ENCODE measurements at places on chromosomes 12 and 14.
A peak's percentile ranks its signal among the peaks of the same experiment; 100 is the strongest.

DNA sequence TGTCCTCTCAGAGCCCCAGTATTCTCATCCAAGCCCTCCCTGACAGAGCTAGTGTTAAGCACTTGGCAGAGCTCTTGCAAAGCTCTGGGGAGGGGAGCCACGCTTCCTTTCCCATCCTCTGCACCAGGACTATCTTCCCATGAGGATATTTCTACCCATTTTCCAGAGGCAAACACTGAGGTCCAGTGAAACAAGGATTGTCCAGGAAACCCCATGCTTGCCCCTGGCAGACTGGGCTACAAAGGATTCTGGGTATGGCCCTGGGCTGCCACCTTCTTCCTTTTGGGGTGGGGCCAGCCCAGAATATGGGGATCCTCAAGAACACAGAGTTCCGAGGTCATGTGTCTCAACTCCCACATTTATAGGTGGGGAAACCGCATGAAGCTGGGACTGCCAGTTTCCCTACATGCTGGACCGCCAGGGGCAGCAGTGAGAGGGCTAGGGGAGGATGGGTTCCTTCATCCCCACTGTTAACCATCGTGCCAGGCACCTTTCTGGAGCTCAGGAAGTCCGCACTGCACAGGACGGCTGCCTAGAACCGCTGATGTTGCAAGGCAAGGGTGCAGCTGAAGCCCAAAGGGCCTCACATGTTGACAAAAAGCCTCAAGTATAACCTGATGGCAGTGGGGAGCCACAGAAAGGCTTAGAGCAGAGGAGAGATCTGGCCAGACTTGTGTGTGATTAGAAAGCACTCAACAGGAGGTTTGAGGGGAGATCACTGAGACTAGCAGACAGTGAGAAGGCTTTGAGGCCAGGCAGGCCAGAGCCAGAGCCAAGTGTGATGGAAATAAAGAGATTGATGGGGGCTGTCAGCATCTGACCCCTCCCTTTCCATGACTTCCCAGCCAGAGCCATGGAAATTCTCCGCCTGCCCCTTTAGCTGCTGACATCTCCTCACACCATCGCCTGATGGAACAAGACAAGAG, 5.5 kb upstream of the CCDC85C start:
- peak; percentile 33 for DNase-seq

GRCh38 chr12:93139028-93139665, 210.1 kb upstream of the EEA1 start:
- DNase-seq, result no peak

GRCh38 chr12:2675776-2676175, 119.0 kb upstream of the FKBP4 start:
- no peak for DNase-seq

DNA sequence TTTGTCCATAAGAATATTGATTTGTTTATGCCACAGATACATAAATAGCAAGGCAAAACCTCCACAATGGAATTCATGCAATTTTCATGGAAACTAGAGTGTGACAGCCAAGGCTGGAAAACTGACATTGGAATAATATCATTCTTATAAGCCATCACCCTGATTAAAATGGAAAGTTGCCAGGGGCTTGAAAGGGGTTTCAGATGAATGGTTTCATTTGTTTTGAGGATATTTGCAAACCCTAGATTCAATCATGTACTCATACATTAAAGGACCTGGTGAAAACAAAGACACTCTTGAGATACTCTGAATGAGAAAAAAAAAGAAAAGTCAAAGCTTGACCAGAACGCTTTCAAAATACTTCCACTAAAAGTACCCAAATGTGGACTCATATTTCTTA, 205.7 kb downstream of the DIO2 start:
- DNase-seq, result no peak

DNA sequence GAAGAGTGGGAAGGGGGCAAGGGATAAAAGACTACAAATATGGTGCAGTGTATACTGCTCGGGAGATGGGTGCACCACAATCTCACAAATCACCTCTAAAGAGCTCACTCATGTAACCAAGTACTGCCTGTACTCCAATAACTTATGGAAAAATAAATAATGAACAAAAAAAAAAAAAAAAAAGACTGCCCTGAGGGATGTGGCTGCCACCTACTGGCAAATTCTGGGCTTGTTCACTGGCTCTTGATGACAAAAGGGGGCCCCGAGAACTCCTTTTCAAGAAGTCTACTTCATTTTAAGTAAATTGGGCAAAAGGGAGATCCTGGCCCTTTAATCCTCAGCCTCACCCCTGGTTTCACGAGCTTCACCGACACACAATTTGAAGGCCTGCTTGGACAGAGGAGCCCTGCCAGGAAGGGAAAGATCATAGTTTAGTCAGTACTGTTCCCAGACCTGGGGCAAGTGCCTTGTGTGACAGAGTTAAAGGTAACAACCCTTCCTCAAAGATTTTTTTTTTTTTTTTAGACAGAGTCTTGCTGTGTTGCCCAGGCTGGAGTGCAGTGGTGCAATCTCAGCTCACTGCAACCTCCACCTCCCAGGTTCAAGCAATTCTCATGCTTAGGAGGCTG, 26.1 kb upstream of the STAC3 start:
- peak; percentile 59 for DNase-seq

GRCh38 chr14:104191409-104191997, 53.1 kb downstream of the KIF26A start:
- DNase-seq, result no peak

DNA sequence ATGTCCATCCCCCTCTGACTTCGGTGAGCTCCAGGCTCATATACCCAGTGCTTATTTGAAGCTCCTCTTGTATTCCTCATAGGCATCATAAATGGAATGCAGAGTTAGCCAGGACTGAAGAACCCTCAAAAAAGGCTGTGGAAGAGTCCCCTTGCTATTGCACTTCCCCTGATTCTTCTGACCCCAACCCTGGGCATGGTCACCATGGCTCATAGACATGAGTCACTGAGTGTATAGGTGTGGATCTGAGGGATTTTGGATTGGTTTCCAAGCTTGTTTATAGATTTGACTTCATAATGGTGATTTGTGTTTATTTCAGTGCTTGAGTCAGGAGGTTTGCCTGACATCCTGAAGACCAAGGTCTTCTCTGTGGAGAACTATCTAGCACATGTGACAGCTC, 98.4 kb upstream of the SLC38A2 start:
- no peak for DNase-seq

- DNase-seq, result no peak
Observed at GRCh38 chr14:105496831-105497591, 6.0 kb downstream of the TEDC1 start.

DNA sequence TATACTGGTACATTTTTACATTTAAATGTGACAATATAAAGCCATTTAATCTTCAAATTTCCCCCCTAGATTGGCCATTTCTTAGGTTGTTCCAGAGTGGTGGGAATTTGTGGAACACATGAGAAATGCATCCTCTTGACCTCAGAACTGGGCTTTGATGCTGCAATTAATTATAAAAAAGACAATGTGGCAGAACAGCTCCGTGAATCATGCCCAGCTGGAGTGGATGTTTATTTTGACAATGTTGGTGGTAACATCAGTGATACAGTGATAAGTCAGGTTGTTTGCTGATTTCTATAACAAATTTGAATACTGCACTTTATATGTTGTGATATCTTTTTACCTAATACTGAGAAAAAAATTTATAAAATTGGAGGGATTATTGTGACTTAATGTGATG, 7.6 kb upstream of the ZNF410 start:
- DNase-seq, result no peak

DNA sequence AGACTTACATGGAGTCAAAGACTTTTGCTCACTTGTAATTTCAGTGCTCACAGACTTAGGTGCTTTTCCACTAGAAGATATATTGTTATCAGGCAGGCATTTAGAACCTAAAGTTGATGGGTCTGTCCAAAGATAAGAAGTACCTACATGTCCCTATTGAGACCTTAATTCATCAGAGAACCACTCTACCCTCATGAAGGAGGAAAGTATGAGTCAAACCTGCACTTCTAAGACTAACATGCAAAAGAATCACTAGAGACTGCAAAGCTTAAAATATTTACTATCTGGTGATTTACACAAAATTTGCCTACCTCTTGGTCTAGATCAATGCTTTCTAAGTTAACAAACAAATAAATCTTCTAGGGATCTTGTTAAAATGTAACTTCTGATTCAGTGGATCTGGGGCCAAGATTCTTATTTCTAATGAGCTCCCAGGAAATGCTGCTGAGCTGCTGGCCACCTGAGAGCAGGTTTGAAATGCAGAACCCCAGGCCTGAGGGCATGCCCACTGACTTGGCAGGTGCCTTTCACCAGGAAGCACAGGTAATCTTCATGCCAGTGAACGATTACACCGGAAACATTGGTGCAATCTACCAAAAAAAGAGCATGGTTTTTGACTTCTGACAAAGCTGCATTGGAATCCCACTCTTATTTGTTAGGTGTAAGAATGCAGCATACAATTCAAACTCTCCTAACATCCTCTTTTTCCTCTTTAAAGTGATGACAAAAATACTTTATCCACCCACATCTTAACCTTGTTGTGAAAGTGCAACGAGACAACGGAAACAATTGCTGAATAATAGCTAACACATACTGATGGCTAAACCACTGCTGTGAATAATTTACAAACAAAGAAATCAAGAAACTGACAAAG, 214.2 kb downstream of the ADAMTS20 start:
- no peak for DNase-seq

DNA sequence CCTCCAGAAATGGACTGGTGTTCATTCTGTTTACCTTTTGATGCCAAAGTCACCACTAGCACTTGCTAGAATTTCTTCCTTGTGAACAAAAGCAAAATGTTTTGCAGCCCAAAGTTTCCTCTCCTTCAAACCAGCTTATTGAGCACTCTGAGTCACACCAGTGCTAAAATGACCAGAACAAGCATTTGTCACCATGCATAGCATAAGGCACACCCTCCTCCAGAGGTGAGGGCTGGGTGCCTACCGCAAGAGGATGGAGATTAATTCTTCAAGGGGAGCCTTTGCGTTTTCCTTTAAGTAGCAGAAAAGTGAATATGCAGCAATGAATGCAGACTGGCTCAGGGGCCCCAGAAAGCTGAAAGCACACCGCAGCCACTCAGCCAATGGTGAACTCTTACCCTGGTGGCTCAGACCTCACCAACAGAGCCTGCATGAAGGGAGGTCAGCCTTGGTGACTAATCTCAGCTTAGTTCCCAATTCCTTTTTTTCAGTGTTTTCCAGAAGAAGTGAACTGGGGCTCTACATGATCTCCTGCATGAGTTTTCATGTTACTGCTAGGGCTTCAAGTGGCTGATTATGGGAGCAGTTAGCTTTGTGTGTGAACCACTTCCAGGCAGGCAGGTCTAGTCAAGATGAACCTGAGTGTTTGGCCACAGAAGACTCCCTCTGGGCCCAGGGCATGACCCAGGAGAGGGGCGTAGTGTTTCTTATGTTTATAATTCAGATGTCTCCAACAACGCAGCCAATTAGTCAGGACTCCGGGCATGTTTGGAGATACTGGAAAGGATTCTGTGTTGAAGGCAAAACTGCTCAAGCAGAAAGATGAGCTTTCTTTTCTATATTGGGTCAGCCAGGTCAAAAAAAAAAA, 96.3 kb downstream of the PAX9 start:
- DNase-seq, result no peak

DNA sequence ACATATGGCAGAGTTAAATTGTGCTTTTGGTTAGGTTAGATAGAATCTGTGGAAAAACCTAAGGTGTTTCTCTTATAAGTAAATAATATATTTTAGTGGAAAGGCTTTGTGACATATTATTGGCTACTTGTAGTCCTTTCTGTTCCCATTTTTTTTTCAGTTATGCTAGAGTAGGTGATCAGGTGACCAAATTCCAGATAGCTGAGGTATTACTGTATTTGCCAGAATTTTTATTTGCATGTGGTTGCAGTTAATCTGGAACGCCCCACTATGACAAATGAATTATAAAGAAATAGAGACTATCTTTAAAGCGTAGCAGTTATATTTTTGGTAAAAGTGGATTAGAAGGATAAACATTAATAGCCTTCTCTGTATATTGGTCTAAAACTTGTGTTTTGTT, 52.0 kb downstream of the ARHGAP5 start:
- peak; percentile 48 for DNase-seq

DNA sequence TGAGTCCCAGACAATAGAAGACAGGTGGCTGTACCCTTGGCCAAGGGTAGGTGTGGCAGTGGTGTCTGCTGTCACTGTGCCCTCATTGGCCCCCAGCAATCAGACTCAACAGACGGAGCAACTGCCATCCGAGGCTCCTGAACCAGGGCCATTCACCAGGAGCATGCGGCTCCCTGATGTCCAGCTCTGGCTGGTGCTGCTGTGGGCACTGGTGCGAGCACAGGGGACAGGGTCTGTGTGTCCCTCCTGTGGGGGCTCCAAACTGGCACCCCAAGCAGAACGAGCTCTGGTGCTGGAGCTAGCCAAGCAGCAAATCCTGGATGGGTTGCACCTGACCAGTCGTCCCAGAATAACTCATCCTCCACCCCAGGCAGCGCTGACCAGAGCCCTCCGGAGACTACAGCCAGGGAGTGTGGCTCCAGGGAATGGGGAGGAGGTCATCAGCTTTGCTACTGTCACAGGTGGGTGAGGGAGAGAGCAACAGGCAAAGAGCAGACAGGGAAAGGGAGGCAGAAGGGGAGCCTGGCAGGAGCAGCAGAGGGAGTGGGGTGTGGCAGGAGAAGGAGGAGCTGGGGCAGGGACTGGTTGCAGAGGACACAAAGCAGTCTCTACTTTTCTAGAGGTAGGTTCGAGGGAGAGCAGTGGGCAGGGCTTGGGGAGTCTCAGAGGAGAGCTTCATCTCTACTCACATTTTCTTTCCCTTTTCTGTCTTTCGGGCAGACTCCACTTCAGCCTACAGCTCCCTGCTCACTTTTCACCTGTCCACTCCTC, 452 bp downstream of the INHBE start:
- no peak for DNase-seq

DNA sequence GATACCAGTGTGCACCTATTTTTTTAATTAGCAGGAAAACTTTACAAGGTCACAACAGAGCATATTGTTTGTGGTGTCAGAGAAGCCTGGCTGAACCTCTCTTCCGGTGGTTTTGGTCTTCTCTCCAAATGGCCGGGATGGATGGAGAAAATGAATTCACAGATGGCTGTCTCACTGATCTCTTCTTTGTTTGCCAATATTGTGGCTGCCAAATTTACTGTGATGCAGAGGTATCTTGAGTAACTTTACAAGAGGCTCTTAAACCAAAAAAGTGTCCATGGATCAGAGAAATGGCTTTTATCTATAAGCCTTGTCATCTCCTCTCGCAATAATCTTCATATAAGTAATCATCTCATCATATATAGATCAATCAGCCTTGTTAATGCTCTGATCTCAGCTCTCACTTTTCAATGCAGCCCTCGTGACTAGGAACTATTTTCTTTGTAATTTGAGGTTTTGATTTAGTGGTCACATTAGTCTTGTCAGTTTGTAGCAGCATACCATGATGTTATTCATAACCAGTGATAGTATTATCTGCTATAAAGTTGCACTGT, 308.1 kb downstream of the EGLN3 start:
- DNase-seq, result peak; percentile 6
